Spleen (tissue), 13 donors: ENCODE measurements at places on chromosomes 7 and 10.

- DNase-seq: no peak
Observed at GRCh38 chr10:44960088-44960460, 472 bp downstream of the RASSF4 start.

DNA sequence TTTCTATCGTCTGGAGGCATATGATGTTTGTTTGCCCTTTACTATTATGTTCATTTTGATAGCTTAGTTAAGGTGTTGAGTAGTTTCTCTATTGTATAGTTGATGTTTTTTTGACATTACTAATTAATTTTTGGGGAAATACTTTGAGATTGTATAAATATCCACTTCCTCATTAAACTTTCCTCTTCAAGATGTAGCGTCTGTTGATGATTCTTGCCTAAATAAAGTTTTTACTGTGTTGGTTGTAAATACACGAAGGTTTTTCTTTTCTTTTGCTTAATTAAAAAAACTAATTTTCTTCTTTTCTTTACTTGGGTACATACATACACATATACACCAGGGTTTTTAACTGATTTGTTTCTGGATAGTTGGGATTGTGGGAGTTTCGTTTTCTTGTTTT is 8.5 kb downstream of the KMT2E start:
- no peak for DNase-seq

DNA sequence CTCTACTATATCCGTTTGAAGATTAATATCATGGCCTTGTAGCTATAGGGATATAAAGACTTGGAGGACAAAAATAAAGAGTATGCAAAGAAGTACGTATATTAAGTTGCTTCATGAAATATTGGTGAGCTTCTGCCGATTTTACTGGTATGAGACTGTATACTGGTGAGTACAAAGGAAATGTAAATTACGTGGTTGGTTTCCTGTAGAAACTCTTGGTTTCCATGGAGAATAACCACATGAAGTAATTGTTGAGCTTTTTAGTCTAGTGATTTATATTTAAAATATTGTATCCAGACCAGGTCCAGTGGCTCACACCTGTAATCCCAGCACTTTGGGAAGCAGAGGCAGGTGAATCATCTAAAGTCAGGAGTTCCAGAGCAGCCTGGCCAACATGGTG is 32.2 kb upstream of the GLI3 start:
- no peak for DNase-seq

DNA sequence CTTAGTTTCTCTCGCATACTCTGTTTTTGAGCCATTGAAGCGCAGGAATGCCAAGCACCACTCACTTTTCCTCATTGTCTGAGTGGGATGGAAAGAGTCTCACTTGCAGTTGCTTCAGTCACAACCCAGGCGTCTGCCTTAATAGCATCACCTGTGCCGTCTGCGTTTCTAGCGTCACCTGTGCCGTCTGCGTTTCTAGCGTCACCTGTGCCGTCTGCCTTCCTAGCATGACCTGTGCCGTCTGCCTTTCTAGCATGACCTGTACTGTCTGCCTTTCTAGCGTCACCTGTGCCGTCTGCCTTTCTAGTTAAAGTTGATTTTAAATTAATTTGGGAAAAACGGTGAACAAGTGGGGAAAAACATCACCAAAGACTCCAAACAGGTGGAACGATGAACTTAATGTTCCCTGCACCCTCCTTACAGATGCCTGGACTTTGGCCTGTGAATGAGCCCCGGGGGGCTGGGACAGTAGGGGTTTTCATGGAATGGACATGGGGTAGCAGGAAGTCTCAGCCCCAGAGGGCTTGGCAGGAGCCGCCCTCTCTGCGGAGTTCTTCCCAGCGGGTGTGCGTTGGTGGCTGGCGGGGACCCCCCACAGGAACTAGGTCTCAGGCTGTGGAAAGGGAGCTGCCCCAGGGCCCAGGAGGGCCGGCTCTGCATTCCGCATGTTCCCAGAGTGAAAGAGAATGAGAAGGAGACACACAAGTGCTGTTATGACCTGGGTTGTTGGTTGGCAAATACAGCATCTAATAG is 3.5 kb downstream of the ZNF511 start:
- peak; percentile 77 for DNase-seq
